Caco-2 (cell line): ENCODE measurements at places on chromosomes 6 and 20.

DNA sequence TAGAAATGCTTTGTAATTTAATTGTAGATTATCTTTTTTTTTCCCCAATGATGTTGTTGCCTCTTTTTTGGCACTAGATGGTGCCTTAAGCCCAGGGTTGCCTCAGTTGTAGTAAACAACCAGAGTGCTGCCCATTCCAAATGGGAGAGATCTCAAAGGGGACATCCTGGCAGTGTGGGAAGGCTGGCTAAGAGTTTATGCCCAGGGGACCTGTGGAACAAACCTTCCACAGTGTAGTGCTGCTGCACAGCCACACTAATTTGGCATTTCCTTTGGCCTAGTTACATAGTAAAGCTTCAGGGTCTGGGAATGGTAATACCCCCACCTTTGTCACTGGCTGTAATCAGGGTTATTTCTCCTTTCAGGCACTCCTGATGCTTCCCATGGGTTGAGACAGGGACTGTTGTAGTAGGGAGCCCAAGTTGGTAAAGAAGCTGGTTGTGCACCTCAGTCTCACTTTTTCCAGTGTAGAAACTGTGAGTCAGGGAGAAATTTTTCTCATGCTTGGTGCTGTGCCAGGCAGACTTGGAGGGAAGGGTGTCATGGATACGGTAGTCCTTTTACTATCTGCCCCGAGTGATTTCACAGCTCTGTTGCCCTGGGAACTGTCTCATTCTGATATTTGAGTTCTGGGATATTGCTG, 177.8 kb upstream of the ECI2 start:
- DNase-seq: no peak

GRCh38 chr20:443223-443775, 19.0 kb downstream of the TBC1D20 start:
- DNase-seq: no peak

DNA sequence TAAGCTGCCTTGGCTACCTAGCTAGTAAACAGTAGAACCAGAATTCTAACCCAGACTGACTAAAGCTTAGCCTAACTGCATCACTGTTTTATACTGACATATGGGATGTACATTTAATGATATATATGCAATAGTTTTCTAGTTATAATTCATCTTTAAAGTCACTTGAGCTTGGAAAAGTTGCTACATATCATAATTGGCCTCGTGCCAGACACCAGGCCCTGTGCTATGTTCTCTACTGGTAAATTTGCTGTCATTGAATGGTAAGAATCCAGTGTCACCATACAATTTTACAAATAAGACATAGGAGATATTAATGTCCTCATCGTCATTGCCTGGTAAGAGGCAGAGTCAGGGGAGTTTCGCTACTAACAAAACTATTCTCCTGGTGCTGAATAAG, 396.8 kb downstream of the CDKAL1 start:
- DNase-seq: no peak

- DNase-seq: no peak
These were observed 95.6 kb downstream of the UST start for GRCh38 chr6:148842296-148843019.

GRCh38 chr6:148776321-148777308, 29.8 kb downstream of the UST start:
- DNase-seq: no peak

- DNase-seq: no peak
These were observed 4.8 kb downstream of the ZCCHC3 start for GRCh38 chr20:301886-302848.

GRCh38 chr20:34984756-34985261, 29.1 kb downstream of the MYH7B start:
- no peak for DNase-seq

- DNase-seq: no peak
These were observed 207.4 kb upstream of the SGK1 start for GRCh38 chr6:134525190-134525868.

DNA sequence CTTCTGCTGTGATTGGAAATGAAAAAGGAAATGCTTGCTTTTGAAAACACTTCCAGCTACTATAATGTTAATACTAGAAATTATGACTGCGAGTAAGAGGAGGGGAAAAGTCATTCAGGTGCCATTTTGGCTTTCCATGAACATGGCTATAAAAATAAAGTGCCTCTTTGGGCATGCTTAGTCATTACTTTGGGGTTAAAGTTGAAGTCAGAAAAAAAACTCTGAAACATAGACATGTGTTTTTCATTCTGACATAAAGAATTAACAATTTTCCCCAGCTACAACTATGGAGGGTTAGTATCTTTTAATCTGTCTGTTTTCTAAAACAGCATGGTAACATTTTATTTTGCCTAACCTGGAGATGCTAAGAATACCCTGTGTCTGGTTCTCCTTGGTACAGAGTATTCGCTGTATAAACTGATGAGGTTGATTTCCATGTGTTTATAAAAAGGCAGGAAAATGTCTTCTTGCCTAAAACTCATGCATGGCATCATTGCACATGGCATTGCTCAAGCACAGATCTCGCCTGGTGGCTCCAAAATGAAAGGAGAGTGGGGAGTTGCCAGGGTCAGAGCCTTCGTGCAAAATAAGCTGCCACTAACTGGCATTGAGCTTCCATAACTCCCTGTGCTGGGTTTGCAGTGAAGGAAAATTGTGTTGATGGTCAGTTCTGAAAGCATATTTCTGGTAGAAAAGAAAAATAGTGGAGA, 188.9 kb downstream of the KCNQ5 start:
- DNase-seq: no peak

DNA sequence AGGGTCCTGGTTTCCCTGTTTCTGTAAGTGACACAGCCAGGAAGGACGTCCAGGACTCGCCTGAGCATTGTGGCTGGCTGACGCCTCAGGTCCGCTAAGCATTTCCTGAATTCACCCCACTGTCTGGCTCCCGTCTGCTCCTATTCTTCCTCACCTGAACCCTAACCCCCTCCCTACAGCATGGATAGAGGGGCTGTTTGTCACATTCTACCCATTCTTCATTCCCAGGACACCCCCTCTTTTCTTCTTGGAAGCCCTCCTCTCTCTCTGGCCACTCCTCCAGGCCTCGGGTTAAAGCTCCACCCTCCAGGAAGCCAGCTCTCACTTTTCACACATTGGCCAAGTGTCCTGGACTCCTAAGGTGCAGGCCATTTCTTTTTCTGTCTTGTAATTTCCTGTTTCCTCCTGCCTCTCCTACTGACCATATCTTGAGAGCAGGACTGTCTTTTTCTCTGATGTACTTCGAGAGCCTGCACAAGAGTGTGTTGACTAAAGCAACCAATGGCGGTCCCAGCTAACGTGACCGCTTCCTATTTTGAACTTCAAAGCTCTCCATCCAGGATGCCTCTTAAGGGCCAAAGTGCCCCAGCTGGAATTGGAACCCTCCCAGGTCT, 24.2 kb upstream of the MYMX start:
- no peak for DNase-seq

- no peak for DNase-seq
These were observed 21.9 kb downstream of the SNPH start for GRCh38 chr20:1287787-1288569.

- DNase-seq: no peak
These were observed 9.0 kb downstream of the CCDC167 start for GRCh38 chr6:37490536-37491170.

DNA sequence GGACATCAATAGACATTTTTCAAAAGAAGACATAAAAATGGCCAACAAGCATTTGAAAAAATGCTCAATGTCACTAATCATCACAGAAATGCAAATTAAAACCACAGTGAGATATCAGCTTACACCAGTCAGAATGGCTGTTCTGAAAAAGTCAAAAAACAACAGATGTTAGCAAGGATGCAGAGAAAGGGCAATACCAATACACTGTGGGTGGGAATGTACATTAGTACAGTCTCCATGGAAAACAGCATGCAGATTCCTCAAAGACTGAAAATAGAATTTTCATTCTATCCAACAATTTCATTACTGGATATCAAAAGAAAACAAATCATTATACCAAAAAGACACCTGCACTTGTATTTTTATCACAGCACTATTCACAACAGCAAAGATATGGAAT, 85.3 kb downstream of the DCDC2 start:
- DNase-seq: no peak

DNA sequence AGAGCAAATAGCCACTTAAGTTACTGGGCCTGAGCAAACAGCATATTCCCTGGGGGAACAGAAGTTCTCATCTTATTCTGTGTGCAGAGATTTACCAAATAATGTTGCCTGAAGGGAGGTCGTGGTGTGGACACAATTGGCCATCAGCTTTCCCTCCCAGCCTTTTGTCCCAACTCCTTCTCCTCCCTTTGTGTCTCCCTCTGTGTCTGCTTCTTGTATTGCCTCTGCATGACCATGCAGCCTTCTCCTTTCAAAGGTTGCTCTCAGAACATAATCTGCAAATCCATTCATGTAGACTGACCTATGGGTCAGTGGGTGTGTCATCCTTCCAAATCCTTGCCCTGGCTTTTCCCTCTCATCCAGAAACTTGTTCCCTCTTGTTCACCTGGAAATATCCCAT, 150.3 kb upstream of the INSM1 start:
- no peak for DNase-seq

DNA sequence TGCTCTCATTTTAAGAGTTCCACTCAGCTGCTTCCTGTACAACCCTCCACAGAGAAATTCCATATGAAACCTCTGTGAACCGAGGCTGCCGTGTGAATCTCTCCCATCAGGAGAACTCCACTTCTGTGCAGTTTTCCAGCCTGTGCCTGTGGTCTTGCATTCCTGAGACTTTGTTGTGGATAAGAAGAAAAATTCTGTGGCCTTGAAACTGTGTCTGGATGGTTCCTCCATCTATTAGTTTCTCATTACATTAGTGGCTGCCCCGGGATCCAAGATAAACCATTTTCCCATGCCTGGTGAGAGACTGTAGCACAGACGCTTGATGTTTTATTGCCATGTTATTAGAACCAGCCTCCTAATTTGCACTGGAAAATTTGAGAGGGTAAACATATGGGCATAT, 40.8 kb upstream of the TIAM2 start:
- no peak for DNase-seq

DNA sequence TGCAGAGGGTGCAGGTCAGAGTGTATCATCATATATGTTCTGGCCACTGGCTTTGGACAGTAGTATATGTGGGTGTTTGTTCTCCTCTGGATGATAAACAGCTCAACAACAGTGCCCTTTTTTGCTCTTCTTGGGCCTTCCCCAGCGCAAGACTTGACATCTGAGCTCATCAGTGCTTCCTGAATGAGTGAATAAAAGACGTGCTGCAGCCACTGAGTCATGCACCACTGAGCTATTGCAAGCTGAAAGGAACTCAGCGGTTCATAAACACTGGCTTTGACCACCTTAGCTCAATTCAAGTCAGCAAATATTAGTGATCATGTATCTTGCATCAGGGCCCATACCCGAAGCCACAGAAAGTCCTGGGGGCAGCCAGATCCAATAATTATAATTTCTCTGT, 105.3 kb upstream of the KCNG1 start:
- DNase-seq: no peak

- no peak for DNase-seq
These were observed 304 bp downstream of the PBX2 start for GRCh38 chr6:32189742-32190053.

- no peak for DNase-seq
These were observed 117.4 kb downstream of the ZFAND3 start for GRCh38 chr6:37936906-37937305.

- DNase-seq: no peak
These were observed 29.4 kb downstream of the BMP7 start for GRCh38 chr20:57236813-57237584.
